ENCODE measurements at places on chromosomes 1 and 21.

DNA sequence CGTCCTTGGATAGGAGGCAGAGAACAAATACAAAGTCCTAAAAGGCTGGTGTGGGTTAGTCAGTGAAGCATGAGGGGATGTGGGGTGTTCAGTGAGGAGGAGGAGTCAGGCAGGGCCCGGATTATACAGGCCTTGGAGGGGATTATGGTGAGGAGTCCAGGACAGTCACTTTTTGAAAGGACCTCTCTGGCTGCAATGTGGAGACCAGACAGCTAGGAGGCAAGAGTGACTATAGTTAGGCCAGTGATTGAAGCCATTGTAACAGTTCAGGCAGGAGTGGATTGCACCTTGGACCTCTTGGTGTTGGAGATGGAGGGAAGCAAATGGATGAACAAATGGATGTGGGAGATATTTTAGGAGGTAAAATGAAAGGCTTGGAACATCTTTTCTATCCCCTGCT, 115.8 kb downstream of the C1orf94 start:
- no peak for ATAC-seq

DNA sequence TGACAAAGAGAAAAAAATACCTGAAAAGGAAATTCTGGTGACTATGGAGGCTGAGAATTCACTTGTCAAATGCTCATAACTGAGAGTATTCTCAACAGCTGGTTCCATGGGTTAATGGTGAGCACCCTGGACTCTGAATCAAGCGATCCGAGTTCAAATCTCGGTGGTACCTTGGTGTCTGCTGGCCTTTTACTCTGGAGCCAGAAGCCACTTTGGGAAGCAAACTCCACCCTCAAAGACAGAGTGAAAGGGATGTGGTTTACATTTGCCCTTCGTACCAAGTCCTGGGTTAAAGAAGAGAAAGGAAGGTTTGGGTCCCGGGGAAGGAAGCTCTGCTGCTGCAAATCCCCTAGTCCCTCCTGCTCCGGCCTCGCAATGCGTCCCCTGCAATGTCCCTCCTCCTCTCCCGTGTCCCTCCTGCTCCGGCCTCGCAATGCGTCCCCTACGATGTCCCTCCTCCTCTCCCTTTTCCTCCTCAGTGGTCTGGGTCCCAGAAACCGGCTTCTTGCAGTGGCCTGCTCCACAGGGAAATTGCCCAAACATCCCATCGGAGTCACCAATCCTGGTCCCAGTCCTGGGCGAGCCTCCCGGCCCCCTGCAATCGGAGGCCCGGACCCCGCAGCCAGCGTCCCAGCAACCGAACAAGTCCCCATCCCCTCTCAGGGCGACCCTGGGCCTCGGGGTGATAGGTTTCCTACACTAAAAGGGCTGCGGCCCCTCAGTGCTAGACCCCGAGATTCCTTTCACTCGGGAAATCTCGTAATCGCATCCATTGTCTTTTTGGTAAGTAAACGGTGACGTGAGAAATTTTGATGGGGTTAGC, 129.4 kb downstream of the PPIAL4G start:
- no peak for ATAC-seq

GRCh38 chr21:14766241-14766640, 220.1 kb upstream of the SAMSN1 start:
- ATAC-seq, result no peak

DNA sequence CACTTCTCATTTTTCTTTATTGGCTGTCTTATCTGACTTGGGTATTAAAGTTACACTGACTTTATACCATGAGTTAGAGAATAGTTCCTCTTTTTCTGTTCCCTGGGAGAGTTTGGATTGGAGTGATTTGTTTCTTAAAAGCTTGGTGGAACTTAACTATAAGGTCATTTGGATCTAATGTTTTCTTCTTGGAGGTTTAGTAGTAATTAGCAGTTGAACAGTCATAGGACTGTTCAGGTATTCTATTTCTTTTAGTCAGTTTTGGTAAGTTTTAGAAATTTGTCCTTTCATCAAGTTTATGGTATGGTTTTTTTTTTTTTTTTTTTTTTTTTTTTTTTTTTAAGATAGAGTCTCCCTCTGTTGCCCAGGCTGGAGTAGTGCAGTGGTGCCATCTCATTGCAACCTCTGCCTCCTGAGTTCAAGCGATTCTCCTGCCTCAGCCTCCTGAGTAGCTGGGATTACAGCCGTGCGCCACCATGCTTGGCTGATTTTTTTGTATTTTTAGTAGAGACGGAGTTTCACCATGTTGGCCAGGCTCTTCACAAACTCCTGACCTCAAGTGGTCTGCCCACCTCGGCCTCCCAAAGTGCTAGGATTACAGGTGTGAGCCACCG, 6.3 kb downstream of the TTC3 start:
- ATAC-seq, result no peak

- ATAC-seq, result peak; percentile 73
These were observed 21.9 kb upstream of the PIK3CD start for GRCh38 chr1:9629445-9630201.

GRCh38 chr1:213136190-213136917, 85.3 kb downstream of the RPS6KC1 start:
- no peak for ATAC-seq

DNA sequence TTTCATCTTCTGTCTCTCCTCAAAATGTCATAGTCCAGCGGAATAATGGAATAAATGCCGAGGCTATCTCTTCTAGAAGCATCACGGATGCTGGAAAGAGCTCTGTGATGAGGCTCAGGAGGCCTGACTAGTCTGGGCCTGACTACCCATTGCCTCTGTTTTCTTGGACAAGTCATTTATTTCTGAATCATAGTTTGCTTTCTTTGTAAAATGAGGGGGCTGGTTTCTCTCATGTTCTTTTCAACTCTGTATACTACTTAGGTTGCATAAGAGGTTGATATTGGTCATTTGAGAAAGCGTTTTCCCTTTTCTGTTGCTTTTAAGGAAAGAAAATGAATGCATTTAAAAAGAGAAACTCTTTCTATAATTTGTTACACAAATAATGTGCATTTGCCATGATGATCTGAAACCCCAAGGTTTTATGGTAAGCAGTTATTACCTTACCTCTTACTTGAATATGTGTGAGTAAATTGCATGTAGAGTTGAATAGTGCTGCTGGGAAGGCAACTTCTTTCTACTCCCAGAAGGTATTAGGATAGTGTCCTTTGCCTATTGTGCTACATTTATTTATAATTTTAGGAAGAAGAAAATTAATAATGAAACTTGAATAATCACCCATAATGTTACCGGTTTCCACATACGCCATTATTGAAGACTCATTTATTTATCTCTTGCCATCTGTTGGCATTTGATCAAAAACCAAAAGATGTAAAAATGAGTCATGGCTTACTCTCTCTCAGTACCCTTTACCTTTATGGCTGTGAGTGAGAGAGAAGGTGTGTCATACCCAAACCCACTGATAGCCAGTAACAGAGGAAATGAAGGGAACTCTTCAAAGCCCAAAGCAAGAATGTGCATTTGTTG, 179.1 kb downstream of the FASLG start:
- ATAC-seq, result peak; percentile 94

GRCh38 chr1:169326261-169326955, 41.2 kb downstream of the NME7 start:
- ATAC-seq, result no peak

DNA sequence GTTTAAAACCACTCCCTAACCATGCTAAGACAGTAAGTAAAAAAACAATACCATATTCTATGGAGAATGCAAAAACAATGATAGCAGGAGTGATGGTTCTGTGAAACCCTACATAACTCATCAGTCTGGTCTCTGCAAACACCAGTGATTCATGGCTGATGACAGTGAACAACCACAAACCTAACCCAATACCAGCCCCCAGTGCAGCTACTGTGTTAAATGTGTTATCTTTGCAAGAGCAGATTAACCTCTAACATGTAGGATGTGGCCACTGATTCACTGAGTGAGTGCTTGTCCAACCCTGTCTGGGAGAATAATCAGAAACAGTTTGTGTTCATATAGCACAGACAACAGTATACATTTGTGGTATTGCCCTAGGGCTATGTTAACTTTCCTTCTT, 100.2 kb upstream of the COG2 start:
- no peak for ATAC-seq

DNA sequence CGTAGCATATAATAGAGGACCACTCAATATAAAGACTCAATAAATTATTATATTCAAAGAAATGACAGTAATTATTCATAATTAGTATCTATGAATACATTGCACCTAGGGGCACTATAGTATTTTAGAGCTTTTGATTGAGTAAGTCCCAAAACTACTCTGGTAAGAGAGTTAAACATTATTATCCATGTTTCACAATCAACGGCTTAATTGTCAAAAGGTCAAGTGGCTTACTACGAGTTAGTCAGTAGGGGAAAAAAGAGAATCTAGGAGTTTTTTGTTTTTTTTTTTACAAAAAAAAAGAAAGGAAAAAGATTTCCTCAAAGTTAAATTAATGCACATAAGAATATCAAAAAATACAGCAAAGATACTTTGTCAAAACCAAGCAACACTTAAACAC, 20.4 kb upstream of the LAMC1 start:
- ATAC-seq, result no peak

DNA sequence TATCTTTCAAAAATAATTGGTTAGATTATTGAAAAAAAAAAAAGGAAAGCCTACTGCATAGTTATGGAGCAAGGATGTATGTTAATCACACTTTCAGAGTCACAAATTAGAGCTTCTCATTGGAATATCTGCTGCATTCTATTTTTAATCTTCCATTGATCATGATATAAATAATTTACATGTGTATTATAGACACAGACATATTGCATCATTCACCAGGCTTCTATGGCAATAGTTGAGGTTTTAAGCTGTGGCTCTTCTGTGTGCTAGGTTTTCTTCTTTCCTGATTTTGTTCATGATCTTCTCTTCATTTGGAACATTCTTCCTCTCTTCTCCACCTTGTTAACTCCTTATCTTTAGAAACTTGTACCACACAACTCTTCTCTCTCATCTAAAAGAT, 123.2 kb upstream of the HMCN1 start:
- ATAC-seq, result no peak

DNA sequence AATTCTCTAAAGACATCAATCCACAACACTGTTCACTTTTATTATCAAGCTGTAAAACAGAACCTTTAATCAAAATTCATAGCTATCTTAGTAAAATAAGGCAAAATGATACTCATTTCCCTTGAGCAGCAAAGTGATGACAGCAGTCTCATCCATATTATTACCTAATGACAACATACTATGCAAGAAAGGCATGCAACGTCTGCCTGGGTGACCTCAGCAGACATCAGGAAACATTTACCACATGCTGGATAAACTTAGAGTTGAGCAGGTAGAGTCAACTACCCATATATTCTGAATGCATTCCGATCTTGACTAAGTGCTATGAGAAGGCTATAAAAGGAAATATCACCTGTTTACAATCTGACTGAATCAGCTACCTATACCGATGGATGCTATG, 145.1 kb downstream of the SIPA1L2 start:
- ATAC-seq, result no peak

GRCh38 chr1:23466423-23466989, 17.5 kb downstream of the ASAP3 start:
- no peak for ATAC-seq

GRCh38 chr1:24870551-24871195, 59.4 kb downstream of the RUNX3 start:
- no peak for ATAC-seq

- ATAC-seq, result no peak
These were observed 17.6 kb downstream of the GPR157 start for GRCh38 chr1:9111357-9111691.

- no peak for ATAC-seq
These were observed 213.4 kb downstream of the USP25 start for GRCh38 chr21:15943009-15943666.

DNA sequence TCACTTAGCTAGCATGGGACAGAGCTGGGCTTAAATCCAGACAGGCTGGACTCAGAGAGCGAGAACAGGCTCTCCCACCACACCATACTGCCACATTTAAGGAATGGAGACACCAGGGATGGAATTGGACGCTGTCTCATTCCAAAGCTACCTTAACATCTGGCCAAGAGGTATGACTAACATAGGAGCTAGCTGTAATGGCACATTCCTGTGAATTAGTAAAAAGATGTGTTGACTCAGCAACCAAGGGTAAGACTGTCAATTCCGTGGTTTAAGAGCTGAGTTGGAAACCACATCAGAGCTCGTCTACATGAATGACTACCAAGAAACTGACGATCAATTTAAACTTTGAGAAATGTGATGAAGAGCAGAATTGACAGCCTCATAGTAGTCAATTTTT, 8.3 kb upstream of the TNFRSF9 start:
- ATAC-seq, result no peak

- peak; percentile 2 for ATAC-seq
These were observed 33.6 kb downstream of the ACOT11 start for GRCh38 chr1:54581621-54582035.

- no peak for ATAC-seq
These were observed 39.0 kb downstream of the OLFM3 start for GRCh38 chr1:101957771-101958170.

- no peak for ATAC-seq
These were observed 4.1 kb upstream of the MAGOH start for GRCh38 chr1:53242381-53242780.

DNA sequence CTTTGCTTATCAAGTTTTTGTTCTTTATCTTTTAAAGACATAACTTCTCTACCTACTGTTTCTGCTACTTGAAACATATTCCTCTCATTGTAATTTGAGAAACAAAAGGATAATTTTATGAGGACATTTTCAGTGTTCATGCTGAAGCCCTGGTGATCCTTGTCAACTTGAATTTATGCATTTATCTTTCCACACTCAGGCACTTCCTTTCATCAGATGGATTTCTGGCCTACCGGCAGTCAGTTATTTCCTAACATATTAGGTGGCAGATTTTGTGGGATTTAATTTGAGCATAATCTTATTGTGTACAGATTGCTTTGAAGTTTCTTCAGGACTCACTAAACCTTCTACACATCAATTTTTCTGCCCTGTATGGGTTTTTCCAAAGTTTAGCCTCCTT, 75.0 kb downstream of the RGL1 start:
- ATAC-seq, result no peak

- ATAC-seq, result no peak
These were observed 16.4 kb downstream of the HEYL start for GRCh38 chr1:39623053-39623452.

- ATAC-seq, result peak; percentile 80
These were observed 5.1 kb downstream of the ZC3H12A start for GRCh38 chr1:37479255-37480124.

DNA sequence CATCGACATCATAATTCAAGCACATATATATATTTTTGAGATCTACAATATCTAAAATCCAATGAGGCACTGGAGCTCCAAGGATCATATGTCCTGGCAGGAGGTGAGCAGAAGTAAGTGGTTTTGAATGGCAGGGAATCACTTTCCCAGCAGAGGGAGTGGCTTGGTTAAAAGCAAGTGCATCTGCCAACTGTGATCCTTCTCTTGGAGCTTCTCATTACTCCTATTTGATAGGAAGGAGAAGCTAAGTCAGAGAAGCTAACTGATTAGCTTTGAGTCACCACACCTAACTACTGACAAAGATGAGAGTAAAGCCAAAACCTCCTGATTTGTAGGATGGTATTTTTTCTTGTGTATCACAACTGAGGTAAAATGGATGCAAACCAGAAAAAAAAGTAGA, 55.0 kb downstream of the ALG14 start:
- no peak for ATAC-seq

GRCh38 chr1:53393325-53393792, 65.5 kb upstream of the LRP8 start:
- peak; percentile 76 for ATAC-seq
